BJ (cell line): ENCODE measurements at places on chromosomes 7 and 10. TPM values are rescaled to one million over a fixed set of nuclear protein-coding genes. Genes with fewer than 3 reads are reported as not detected.

The PPP1R9A gene
- polyA plus RNA-seq: 0.09 and 0.16 TPM in 2 replicates

The ATOH7 gene
- 0.05 TPM in 1 of 2 replicates, not detected in the other for polyA plus RNA-seq

The C10orf105 gene
- polyA plus RNA-seq: 0.69 and 1.1 TPM in 2 replicates

The NXPH1 gene
- polyA plus RNA-seq: not detected in 2 replicates

The ACTA2 gene
- polyA plus RNA-seq: 1,067 and 1,821 TPM in 2 replicates

GRCh38 chr7:50372923-50373322 lies 68.4 kb downstream of the IKZF1 start:
- DNase-seq: no peak

DNA sequence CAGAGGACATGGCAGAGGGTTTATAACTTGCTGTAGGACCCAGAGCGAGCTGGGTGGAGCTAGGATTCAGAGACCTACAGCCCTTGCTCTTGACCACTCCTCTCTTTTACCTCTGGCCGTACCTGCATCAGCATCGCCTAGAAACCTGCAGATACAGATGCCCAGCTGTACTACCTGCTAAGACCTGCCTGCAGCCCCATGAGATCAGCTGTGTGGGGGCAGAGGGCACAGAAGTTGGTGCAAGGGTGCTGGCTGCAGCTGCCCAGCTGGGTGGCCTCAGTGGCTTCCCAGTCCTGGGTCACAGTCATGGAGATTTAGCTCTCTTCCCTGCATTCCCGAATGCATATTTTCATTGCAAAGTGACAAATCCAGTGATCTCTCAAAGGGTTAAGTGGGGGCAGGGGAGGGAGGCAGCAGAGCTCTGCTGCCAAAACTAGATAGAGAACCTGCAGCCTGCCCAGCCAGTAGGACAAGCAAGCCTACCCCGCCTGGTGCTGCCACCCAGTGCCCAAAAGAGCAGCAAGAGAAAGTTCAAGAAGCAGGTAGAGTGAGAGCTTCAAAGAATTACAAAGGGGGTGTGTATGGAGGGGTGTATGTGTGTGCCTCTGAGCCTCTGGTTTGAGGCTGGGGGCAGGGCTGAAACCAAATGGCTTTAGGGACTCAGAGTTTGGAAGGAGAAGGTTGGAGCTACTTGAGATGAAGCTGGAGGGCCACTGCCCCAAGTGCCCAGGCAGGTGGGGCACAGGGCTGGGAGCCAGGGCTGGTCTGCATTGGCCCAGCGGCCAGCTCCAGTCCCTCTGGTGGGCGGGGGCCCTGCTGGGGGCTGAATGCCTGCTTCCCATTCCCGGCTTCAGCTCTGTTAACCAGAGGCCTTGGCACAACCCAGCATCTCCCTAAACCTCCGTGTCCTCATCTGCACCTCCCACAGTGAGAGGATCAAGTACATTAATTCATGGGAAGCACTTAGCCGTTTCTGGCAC lies 6.9 kb downstream of the FAM241B start:
- DNase-seq: no peak

DNA sequence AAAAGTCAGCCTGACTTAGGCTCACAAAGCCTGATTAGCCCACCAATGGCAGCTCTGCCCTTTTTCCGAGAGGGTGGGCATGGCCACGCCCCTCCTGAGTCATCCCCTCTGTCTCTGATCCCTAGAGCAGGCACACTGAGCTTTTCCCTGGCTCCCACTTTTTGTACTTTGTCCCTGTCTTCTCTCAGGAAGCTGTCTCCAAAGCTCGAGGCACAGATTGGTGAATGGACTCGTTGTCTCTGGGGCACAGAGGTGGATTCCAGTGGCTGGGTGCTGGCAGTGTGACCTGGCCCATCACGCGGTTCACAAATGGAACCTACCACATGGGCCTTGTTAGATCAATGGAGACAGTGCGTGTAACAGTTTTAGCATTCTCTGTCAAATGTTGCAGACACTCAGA lies 313.5 kb downstream of the WDR37 start:
- no peak for DNase-seq

- no peak for DNase-seq
Observed at GRCh38 chr7:34928052-34928451, 109.2 kb downstream of the DPY19L1 start.

GRCh38 chr7:147912946-147913638 lies 677.5 kb upstream of the C7orf33 start:
- no peak for DNase-seq

DNA sequence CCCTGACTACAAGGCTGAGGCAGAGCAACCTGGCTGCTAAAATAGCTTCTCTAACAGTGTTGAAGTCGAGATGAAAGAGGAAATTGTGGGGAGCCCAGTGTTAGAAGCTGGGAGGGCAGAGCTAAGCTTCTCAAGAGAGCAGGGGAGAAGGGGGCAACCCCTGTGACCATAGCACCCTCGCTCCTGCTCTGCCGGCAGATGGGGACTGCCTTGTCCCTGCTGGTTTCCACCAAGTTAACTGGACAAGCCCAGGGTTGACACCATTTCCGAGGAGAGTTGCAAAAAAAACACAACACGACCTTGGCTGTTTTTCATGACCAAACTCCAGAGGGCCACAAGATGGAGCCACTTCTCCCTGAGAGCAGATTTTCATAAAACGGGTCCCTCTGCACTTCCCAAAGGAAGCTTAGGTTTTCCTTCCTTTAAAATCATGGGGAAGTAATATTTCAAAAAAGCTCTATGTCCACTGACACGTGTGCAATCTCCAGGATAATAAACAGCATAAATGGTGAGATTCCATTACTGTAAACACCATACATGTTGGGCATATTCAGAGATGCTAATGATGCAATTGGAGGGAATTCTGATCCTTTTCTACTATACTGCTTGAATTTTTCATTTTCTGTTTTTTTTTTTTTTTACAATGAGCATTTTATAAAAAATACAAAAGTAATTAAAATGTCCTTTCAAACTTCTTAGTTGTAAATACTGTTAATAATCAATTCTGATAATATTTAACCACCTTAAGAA lies 140.4 kb downstream of the PIP4K2A start:
- DNase-seq: no peak

DNA sequence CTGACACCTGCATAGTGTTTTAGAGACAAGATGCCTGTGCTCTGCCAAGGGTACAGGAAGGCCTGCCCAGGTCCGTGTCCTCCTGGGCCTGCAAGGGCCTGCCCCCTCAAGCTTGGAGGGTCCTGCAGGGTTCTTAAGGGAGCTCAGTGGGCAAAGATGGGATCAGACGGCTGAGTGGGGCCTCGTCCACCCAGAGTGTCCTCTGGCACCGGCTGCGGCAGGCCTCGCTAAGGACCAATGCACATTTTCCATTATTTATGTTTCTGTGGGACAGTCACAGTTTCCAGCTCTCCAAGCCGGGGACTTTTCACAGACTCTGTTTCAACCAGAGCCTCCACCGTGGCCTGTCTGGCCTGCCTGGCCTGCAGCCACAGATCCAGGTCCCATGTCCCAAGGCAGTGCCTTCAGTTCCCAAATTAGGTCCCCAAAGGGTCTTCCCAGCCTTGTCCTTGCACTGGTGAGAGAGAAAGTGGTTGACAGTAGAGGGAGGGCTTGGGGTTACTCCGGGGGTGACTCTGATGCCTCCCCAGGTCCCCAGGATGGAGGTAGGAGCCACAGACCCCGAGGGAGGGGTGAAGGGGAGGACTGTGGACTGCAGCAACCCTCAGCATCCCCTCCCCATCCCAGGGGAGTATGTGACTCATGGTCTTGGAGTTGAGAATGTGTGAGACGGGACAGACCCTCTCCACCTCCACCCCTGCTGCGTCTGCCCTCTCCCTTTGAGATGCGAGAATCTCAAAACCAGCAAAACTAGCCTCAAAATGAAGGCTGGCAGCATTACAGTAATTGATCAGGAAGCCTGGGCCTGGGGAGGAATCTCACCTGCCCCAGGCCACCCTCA lies 14.8 kb downstream of the MYL10 start:
- DNase-seq: no peak

GRCh38 chr10:129184196-129184595 lies 282.8 kb upstream of the MGMT start:
- no peak for DNase-seq

GRCh38 chr10:28554952-28555351 lies 22.0 kb downstream of the WAC start:
- no peak for DNase-seq

DNA sequence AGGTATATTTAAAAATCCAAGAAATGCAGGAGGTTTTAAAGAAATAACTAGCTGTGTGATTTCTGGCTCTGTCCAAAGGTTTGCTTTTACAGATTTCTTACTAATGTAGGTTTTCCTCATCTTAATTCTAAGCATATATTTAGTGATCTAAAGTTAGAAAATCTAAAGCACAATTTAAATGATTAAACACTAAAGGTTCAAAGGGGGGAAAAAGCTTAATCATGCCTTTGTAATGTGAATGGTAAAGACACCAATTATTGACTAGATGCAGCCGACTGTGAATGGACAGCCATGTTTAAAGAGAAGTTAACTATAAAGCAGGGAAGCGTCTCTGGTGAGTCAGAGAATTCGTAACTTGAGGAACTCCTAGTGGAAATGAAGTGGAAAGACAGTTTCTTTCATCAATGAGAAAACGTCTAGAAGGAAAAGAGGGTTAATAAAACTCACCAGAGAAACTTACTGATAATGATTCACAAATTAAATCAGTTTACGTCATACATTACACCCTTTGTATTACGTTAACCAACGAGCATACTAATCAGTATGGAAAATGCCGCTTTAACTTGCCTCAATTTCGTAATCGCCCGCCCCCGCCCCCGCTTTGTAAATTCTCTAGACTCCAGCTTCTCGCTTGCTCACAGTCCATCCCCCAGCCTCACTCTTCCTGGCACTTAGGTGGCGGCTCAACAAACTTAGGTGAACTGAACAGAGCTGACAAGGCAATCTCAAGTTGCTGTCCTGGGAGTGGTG lies 1.1 kb upstream of the HBP1 start:
- DNase-seq: peak; percentile 44

DNA sequence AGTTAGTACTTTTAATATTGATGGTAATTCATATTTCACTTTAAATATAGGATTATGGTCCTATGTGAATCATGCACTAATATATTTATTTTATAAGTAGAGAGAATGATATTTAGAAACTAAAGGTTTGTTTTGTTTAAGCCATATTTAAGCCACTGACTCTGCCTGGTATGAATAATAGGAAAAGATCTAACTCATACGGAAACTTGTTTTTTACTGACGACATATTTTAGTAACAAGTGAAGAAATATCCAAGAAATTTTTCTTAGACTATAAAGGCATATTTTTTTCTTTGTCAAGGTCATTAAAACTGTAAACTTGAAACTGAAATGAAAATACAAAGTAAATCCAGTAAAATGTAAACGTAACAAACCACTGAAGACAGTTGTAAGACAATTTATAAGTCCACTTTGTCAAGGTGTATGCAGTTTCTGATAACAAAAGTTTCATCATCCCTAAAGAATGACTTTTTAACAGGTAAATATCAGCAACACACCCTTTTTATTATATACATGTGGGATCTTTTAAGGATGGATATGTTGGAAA lies 147.1 kb downstream of the PHF14 start:
- no peak for DNase-seq

- DNase-seq: no peak
Observed at GRCh38 chr10:47359101-47359500, 10.9 kb downstream of the RBP3 start.

- DNase-seq: peak; percentile 66
Observed at GRCh38 chr7:8214244-8214824, 47.6 kb downstream of the ICA1 start.

DNA sequence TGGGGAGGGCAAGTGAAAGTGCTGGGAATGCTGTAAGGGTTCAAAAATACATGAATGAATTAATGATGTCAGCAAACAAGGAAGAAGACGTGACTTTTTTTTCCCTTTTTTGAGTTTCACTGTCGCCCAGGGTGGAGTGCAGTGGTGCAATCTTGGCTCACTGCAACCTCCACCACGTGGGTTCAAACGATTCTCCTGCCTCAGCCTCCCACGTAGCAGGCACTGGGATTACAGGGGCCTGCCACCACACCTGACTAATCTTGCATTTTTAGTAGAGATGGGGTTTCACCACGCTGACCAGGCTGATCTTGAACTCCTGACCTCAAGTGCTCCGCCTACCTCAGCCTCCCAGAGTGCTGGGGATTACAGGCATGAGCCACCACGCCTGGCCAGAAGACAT lies 30.0 kb downstream of the DENND10 start:
- DNase-seq: no peak

GRCh38 chr10:2469802-2470201 lies 597.5 kb upstream of the PFKP start:
- no peak for DNase-seq
